Keratinocyte (primary cell): ENCODE measurements at places on chromosomes 1 and 21. TPM values are rescaled to one million over a fixed set of nuclear protein-coding genes. Genes with fewer than 3 reads are reported as not detected.

HCRTR1 gene
- not detected in 3 replicates for polyA plus RNA-seq

- DNase-seq = peak; percentile 19
These were observed 90.7 kb downstream of the MT1HL1 start for GRCh38 chr1:236913371-236914037.

DNA sequence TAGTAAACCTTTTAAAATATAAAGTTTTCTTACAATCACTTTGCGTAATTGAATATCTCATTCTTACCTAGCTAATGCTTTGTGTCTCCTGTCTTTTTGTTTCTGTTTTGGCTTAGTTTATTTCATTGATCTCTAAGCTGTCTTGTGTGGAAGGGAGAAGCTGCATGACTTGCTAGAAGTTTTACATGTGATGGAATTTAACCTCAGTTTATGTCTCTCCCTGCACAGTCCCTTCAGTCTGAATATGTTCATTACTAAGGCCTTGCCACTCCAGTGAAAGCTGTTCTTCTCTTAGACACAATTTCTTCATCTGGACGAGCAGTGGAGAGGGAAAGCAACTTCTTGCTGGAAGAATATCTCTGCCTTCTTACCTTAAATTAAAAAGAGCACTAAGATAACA is 19.9 kb upstream of the GPR88 start:
- DNase-seq = no peak

SLC6A9 gene
- 4.3 to 7.5 TPM (median 5.3 TPM) in 3 replicates for polyA plus RNA-seq

ARHGAP30 gene
- polyA plus RNA-seq = 0.05 to 0.45 TPM (median 0.16 TPM) in 3 replicates

DNA sequence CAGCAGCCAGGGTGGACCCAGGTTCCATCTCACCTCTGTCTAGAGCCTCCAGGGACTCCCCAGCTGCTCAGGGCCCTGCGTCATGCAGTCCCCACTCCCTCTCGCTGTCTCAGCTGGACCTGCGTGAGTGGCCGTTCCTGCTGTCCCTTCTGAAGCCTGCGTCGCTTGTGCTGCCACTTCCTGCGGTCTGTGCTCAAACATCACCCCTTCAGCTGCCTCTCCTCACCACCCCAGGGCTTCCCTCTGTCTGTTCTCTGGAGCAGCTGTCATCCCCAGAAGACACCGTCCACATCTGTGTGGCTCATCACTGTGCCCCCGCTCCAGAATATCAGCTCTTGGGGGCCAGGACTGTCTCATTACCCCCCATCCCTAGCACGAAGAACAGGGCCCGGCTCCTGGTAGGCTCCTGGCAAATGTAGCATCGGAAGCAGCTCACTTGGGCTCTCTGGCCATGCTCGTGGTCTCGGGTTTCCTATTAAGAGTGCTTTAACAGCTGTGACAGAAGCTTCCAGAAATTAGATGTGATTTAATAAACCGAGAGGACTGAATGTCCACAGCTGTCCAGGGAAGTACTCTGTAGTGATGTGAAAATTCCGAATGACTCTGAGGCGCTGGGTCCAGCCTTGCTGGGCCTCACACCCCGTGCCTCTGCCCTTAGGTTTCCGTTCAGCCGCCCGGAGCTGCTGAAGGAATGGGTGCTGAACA is 3.3 kb downstream of the THAP3 start:
- no peak for DNase-seq

RNU1-2 gene
- 66.0 to 67.0 TPM in 2 of 3 replicates, not detected in the other for polyA plus RNA-seq

GRCh38 chr1:7975212-7975865 is 13.8 kb downstream of the PARK7 start:
- DNase-seq = peak; percentile 40

DNA sequence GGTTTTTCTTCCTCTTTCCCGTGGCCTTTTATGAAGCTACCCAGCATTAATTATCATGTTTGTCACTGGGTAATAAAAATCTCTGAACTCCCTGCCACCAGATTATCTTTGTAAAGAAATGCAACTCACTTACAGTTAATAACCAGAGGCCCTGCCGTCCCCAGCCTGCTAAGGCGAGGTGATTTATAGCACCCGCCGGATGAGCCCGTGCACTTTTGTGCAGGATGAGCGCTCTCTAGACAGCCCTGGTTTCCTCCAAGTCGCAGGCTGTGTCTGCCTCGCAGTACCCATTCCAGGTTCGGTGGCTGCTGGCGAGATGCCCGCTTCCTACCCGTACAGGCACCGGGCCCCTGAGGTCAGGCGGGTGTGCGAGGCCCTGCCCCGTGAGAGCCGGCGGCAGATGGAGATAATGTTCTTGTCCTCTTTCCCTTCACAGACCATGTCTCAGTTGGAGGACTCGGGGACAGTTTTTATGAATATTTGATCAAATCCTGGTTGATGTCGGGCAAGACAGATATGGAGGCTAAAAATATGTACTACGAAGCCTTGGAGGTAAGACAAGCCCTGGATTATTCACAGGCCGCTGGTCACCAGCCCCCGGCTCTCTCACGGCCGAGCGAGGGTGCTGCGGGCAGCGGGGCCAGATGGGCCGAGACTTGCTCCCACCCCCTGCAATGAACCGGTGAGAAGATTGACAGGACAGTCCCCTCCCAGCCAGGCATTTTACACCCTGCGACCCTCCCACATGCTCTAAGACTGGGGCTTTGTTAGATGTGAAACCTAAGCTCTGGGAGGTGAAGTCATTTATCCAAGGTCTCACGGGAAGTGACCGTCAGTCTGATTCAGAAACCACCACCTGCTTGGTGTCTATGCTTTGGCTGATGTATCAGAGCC is 28.5 kb upstream of the SELENON start:
- DNase-seq = no peak

FMO1 gene
- polyA plus RNA-seq = 0.07 to 0.17 TPM in 2 of 3 replicates, not detected in the other

GRCh38 chr1:26234644-26235370 is 807 bp downstream of the CEP85 start:
- DNase-seq = no peak

- DNase-seq = no peak
These were observed 473 bp upstream of the BRDT start for GRCh38 chr1:91948501-91949355.

ATF3 gene
- polyA plus RNA-seq = 1.6 to 65.7 TPM (median 45.1 TPM) in 3 replicates

GRCh38 chr1:50929376-50929958 is 30.6 kb downstream of the FAF1 start:
- DNase-seq = peak; percentile 4
